ENCODE measurements at places on chromosomes 5 and 9. TPM values are rescaled to one million over a fixed set of nuclear protein-coding genes. Genes with fewer than 3 reads are reported as not detected.

GNE gene
- total RNA-seq, result 26.1 TPM

PITX1 gene
- 4.1 TPM for total RNA-seq

FAM81B gene
- total RNA-seq, result not detected

GTF3C5 gene
- total RNA-seq, result 33.3 TPM

Measured in bronchial smooth muscle cell (primary cell).